Right atrium auricular region (tissue), 2 donors: ENCODE measurements at places on chromosomes 16 and 17. TPM values are rescaled to one million over a fixed set of nuclear protein-coding genes. Genes with fewer than 3 reads are reported as not detected.

DNA sequence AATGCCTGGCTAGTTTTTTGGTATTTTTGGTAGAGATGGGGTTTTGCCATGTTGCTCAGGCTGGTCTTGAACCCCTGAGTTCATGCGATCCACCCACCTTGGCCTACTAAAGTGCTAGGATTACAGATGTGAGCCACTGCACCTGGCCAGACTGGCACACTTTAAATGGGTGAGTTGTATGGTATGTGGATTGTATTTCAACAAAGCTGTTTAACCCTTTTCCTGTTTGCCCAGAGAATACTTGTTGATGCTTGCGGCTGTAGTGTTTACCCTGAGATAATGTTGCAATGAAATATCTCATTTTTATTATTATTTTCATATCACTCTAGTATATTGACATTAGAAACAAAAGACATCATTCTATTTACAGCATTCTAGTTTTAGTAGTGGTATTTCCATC, 17.1 kb upstream of the TMEM94 start:
- no peak for DNase-seq

- DNase-seq, result no peak
These were observed 12.4 kb downstream of the ZNF213 start for GRCh38 chr16:3147046-3147756.

DNA sequence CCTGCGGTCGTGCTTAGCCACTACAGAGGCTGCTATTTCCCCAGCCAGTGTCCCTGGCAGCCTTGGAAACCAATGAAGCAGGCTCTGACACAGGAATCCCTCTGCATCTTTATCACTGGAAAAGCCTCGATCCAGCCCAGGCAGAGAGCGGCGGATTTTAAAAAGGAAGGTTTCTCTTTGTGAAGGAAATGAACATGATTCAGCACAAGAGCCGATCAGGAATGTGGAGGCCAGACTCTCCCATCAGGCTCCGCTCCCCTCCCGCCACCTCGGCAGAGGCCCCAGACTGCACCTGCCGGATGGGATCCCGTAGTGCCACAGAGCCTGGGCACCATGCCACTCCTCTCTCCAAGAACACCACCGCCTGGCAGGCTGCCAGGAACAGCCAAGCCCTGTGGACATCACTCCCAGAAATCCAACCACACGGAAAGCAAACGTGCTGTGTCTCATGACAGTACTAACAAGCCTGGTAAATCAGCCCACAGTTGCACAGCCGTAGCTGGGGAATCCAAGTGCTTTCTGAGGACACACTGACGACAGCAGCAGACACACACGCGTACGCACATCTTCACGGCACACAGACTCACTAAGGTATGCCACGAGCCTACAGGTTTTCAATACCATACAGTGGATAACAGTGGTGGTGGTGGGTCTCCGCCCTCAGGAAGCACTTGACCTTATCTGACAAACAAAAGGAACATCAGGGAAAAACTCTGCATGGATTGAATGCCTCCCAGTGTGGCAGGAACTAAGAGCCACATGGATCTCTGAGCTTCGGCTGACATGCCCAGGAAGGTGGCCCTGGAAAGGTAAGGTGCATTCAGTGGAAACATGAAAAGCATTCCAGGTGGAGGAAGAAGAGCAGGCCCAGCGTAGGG, 5.4 kb downstream of the LRRC75A start:
- DNase-seq, result peak; percentile 77

- DNase-seq, result peak; percentile 60
These were observed 94.5 kb downstream of the PCTP start for GRCh38 chr17:55845385-55845784.

TPSG1 gene
- not detected for total RNA-seq

DNA sequence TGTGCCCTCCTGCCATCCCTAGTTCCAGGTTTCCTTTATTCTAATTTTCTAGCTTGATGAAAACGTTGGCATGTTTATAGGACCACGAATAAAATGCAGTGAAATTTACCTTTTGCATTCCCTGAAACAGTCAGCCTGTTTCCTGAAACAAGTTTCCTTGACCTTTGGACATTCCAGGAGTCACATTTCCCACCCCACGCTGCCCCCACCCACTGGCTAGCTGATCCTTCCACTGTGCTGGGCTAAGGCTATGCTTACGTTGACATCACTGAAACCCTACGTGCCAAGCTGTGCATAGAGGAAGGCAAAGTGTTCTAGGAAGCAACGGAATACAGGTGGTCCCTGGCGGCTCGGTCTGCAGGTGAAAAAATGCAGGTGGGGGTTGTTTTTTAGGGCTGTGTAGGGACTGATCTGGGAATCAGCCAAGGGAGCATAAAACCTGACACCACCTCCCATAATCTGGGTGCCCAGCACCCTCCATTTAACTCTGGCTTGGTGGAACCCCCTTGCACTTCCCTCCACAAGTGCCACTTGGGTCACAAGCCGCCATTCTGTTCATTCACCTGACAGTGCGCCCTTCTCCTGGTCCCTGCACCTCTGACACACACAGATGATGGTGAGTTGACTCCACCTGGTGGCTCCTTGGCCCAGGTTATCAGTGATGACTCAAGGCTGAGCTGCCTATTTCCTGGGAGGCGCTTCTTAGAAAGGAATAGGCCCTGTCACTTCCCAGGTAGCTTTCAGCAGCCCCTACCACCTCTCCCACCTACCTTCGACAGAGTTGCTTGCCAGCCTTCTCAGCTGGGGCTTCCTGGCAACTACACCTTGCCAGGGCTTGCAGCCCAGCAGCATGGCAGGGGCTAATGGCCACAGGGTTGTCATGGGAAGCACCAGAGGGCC, 83.7 kb downstream of the N4BP1 start:
- no peak for DNase-seq

GRCh38 chr17:82097184-82097918, 685 bp downstream of the FASN start:
- no peak for DNase-seq

DNA sequence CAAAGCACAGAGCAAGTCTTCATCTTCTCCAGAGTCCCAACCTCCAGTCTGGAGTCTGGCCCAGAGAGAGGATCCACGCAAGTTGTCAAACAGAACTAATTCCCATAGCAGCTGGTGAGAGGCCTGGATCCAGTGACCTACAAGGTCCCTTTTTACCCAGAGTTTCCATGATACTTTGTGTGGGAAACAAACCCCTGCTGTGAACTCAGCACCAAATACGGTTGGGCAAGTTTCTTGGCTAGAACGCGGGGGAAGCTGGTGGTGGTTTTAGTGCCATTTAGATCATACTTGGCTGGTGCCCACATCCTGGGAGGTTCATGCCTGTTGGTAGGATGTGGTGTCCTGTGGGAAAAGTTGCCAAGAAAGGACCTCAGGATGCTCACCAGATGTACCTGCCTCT, 18.1 kb downstream of the TMC7 start:
- no peak for DNase-seq

DNA sequence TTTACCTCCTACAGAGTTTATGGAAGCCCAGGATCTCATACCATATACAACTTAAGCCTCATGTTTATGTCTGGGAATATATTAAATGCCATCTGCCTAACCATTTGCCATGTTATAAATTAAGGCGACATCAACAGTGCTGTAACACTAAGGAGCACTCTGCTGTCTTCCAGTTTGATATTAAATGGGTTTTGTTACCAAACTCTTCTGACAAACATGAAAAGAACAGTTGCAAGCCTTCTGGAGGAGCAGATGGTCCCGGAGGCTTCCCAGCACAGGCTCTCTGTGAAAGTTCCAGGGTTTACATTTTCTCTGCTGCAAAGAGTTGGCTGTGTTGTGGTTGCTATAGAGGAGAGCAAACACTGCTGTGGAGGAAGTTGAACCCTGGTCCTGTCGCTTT, 545.3 kb upstream of the SALL1 start:
- DNase-seq, result no peak

DNA sequence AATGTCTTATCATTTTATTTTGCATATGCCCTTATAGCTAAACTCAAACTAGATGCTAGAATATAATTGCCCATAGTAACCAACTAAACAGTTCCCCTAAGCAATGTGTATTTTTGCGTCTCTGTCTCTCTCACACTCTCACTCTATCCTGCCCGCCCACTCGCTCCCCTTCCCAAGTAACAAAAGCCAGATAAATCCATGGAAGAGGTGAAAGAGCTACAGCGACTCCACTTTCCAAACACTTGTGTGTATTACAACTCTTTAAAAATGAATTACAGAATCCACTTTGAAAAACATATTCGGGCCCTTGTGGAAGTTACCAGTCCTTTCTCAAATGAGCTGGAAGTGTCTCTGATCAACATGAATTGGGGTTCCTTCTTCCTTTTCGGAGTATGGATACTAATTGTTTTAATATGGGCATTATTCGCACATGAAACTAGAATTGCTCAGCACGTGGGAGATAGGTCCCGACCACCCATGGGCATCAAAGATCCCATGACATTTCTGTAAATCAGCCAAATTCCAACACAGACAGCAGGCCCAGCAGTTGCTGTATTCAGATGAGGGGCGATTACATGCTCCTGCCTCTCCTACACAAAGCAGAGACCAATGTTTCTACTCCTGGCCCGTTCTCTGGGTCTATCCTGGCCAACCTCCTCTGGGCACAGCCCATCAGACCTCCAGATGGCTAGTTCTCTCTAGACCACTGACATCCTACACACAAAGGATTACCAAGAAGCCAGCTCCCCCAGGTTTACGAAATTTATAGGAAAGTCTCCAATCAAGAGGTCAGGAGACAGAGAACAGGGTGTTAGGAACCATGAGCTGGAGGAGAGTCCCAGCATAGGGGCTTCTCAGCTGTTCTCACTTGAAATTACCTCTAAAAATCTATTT, 121.5 kb downstream of the ZFHX3 start:
- no peak for DNase-seq

DNA sequence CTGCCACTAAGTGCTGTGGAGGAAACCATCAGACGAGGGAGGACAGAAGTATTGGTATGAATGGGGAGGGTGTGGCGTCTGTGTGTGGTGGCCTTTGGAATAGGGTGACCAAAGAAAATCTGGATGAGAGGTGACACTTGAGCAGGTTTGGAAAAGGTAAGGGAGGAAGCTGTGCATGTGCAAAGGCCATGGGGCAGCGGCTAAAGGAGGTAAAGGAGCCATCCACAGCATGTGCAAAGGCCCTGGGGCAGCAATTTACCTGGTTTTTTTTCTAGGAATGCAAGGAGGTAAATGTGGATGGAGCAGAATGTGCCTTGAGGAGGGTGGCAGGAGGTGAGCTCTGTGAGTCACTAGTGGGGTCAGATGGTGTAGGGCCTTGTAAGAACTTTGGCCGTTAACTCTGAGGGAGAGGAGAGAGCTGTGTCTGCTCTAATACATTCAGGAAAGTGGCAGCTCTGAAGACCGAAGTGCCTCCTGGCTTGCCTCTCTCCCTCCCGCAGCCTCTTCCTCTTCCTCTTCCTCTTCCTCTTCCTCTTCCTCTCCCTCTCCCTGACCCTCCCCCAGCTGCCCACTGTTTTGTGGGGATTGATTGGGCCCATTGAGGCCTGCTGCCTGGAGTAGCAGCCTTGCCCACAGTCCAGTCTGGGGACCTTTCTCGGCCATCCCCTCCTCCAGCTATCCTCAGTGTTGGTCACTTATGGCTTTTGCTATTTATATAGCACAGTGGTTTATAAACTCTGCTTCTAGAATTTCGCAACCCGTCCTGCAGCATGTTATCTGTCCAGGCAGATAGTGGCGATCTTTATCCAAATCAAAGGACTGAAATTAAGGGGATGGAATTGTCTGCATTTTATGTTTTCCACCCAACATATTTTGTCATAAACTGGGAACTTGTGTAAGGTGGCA, 38.7 kb downstream of the CMIP start:
- no peak for DNase-seq

- DNase-seq, result no peak
These were observed 5.1 kb upstream of the EVPL start for GRCh38 chr17:76032073-76032779.

MPP2 gene
- total RNA-seq, result 15.6 TPM

DNA sequence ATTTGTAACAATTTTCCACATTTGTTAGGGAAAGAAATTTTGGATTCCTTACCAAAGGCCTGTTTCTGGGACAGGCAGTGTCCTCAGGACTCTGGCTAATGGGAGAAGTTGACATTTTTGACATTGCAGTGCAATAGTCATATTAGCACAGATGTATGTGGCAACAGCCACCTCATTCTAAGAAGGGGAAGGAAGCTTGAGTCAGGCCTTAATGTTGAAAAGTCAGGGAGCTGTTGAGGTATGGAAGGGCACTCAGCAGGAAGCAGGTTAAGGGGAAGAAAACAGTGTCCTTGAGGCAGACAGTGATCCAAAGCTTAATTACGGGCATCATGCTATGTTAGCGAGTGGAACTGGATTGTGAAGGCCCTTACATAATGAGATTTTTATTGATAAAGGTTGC, 20.9 kb downstream of the AKTIP start:
- DNase-seq, result no peak

DNA sequence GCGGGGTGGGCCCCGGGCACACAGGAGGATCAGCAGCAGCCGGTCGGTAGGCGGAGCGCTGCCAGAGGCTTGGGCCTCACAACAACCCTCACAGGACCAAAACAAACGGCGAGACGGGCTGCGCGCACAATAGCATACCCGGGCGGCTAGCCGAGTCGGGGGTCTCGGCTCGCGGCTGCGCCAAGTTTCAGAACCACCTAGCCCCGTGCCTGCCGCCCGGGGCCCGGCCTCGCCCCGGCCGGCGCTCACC, 732 bp downstream of the ULK2 start:
- DNase-seq, result peak; percentile 66

DNA sequence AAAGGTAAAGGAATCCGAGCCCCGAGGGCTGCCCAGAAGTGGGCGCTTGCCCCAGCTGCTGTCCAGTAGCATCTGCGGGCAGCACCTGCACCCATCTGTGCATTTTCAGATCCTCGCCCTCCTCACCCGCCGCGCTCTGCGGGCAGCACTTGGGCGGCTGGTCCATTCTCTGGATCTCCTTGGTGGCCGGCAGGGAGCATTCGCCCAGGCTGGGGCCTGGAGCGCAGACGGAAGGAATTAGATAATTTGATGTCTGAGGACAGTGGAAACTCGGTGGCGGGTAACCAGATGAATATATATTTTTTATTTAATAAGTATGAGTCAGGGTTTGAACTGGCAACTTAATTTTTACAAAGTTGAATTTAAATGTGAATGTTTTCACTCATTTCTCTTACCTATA, 88.5 kb downstream of the NPIPB11 start:
- DNase-seq, result no peak

DNA sequence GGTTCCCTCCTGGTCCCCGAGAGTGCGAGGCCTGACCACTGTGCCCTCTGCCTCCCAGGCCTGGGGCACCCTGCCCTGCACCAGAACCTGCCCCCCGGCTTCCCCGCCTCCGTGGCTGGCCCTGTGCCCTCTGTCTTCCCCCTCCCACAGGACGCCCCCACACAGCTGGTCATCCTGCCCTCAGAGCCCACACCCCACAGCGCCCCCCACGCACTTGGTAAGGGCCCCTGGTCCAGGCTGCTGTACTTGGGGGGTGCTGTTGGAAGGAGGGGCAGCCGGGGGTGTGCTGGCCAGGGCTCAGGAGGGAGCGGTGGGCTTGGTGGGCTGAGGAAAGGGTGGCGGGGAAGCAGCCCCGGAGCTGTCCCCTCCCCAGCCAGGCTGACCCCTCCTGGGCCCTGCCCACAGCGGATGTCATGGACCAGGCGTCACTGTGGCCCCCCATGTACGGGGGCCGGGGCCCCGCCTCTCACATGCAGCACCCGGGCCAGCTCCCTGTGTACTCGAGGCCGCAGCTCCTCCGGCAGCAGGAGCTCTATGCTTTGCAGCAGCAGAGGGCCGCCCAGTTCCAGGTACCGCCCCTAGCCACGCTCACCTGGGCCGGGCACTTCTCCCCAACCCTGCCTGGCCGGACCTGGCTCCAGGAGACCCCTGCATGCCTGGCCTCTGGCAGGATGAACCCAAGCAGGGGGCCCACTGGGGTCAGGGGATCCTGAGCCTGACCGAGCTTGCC, 49.5 kb downstream of the BAHCC1 start:
- DNase-seq, result no peak
